ENCODE measurements at places on chromosomes 3 and 15.

DNA sequence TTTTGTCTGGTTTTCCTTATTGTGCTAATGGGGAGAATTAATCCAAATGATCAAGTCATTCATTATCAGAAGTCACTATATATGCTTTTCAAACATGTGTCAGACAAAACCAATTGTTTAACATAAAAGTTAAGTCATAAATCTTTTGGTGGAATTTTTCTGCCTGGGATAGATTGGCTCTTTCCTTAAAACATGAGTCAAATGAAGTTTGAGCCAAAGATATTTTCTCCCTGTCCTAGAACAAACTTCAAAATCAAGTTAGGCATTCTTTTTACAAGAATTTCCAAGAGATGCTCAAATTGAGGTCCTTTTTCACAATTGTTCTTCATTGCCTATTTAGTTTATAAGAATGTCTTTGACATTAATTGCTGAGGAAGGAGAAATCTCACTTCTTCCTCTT, 138.3 kb downstream of the UACA start:
- no peak for DNase-seq

DNA sequence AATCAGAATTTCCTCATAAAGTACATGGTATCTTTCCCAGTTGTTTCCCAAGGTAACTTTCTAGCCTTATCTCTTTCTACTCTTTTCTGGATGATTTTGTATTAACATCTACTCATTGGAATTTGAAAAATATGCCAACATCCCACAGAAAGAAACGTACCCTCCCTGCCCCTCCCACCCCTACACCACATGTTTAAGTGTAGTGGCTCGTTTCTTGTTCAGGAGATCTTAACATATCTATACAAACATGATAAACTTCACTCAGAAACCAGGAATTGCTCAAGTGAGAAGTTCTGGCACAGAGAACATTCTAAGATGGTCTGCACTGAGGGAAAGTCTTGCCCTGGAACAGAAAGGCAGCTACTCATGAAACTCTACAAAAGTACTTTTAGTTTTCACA, 404.7 kb downstream of the SOX2 start:
- no peak for DNase-seq

GRCh38 chr3:7637694-7638093, 776.8 kb downstream of the GRM7 start:
- no peak for DNase-seq

GRCh38 chr3:37773911-37774310, 87.8 kb upstream of the CTDSPL start:
- no peak for DNase-seq

GRCh38 chr3:140234256-140234655, 299.3 kb downstream of the CLSTN2 start:
- DNase-seq, result no peak

DNA sequence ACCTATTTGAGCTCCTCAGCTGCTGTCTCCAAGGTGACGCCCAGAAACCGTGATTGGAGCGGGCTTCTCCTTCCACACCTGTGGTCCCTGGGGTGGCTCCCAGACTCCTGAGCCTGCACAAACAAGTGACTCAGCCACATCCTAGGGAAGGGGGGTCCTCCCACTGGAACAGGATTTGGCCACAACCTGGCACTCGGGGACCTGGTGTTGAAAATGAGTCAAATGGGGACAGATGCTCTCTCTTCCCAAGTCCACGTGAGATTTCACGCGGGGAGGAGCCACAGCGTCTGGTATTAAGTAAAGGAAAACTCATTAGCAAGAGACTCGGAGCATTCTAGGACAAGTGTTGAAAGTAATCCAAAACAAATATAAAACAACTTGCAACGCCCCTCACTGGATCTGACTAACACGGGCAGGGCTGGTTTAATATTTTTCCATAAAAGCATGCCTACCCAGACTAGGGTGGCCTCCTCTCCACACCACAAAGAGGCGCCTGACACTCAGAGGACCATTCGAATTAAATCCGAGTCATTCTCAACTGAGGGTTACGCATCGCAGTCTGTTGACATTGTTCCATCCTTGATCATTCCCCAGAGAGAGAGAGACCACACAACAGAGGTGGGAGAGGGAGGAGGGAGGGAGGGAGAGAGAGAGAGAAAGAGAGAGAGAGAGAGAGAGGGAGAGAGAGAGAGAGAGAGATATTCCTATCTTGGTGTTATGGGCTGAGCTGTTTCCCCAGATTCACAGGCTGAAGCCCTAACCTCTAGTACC, 74.4 kb downstream of the MGLL start:
- DNase-seq, result no peak

DNA sequence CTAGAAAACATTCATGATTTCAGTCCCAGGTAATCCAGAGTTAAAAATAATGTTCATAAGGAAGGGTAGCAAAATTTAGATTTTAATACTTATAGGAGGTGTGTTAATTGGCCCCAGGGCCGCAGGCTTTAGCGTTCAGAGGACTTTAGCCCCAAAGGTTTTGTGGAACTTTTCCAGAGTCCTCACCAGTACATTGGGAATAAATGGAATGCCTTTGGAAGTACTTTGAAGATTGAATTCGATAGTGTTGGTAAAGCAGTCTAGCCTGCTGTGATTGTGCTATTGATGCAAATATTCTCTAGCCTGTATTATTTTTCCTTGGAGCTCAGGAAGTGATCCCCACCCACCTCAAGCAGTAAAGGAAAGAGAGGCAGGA, 137.1 kb downstream of the IGF1R start:
- no peak for DNase-seq

- no peak for DNase-seq
These were observed 37.9 kb downstream of the GOLGA6A start for GRCh38 chr15:74044267-74045110.

DNA sequence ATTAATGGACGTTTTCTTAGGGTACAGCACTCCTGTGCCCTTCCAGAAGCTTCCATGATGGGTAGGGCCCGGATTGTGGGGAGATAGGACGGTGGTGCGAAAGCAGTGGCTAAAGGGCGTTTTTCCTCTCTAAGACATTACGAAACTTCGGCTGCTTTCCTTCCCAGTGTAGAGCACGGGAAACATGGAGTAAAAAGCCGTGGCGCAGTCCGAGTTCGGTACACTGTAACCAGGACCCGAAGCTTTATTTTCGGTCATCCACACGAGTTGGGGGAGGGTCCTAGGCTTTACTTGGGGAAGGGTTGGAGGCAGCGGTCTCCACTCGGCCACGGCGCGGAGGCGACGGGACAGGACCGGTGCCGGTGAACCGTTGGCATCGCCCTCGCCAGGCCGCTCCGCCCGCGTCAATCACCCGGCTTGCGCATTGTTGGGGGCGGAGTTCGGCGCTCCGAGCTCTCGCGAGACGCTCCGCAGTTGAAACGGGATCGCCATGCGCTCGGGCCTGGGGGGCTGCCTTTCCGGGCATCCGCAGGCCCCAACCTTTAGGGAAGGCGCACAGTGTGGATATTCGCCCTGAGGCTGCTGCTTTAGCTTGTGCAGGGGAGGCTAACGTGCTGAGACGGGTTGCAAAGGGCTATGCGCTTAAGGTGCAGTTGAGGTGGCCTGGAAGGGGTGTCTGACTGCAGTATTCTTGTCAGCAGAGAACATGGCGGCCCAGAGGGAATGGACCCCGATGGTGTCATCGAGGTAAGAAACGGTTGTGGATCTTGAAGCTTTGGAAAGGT, 546 bp downstream of the EIF4A2 start:
- peak; percentile 61 for DNase-seq
